ENCODE measurements at places on chromosomes 1 and 21.

DNA sequence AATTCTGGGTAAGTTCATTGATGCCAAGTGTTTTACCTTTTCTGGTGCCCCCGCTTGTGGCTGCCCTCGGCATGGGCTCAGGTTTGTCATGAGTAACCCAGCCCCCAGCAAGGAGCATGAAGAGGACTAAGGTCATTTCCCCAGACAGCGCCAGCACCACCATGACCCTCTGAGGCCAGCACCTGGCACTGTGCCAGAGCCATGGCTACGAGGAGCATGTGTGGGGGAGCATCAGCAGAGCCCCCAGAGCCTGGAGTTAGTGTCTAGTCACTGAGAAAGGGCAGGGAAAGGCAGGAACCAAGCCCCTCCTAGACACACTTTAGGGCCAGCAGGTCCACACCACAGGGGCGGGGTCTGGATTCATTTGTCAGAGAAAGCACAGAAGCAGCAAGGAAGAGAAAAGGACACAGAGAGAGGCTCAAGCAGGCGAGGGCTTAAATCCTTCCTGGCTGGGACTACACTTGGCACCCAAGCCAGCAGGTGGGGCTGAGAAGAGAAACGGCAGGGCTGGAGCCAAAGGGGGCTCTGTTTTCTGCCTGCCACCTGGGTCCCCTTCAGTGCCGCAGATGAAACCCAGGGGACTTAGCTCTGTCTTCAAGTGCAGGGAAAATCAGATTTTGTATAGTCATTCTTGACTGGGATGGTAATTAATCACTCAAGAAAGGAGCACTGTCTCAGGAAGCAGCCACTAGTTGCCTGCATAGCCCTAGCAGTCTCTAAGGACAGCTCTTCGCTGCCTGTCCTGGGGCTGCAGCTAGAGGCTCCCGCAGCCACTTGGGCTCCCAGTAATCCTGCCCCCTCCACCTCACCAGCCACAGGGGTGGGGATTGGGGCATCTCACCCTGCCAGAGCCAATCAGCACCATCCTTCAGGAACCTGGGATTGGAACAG lies 79.6 kb upstream of the ZC3H12A start:
- no peak for DNase-seq

DNA sequence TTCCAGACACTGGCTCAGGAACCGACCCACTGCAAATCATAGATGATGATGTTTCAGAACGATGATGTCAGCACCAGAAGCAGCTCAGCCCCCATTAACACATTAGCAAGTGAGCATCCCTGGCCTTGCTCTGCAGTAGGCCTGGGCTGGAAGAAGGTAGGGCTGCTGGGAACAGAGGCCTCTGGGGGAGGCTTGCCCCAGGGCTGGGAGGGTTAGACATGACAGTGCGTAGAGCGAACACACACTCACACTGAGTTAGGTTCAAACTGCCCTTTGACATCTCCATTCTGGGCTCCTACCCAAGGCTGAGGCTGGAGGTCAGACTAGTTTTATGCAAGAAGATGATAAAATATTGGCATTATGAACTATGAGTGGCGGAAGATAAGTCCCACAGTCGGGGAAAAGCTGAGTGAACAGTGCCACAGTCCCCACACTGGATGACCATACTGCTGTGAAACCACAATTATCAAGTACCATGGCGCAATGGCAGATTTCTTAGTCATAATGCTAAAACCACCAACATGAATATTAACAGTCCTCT lies 91.1 kb downstream of the DMRTB1 start:
- no peak for DNase-seq

GRCh38 chr1:233166896-233167295 lies 128.6 kb downstream of the PCNX2 start:
- no peak for DNase-seq

- DNase-seq: no peak
Observed at GRCh38 chr1:21878840-21879478, 58.2 kb downstream of the HSPG2 start.

DNA sequence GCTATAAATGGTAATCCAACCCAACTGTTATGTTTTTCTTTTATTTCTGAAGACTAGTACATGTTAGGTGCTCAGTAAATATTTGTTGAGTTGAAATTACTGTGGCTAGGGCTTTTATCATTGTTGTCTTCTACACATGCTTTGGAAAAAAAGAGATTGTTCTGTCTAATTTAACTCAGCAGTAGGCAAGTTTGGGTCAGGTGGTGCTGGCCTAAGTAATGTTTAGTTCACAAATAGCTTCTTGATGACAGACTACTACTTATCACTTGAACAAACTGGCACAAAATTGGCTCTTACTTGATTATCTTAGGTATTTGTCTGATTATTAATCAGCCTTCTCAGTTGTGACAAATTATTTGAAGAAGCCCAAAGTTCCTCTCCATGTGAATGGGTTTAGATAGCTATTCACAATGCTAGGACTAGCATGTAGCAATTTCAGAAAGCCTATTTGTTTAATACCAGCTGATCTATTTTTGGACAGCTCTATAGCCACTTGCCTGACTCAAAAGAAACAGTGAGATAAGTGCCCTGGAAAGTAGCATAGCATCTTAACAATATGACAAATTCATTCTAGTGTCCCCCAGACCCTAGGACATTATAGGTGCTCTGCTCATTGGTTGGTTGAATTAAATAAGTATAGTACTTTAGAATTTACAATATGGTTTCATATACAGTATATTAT lies 32.6 kb downstream of the TMEM200B start:
- DNase-seq: no peak

- peak; percentile 34 for DNase-seq
Observed at GRCh38 chr1:236063919-236064673, 794 bp downstream of the NID1 start.

DNA sequence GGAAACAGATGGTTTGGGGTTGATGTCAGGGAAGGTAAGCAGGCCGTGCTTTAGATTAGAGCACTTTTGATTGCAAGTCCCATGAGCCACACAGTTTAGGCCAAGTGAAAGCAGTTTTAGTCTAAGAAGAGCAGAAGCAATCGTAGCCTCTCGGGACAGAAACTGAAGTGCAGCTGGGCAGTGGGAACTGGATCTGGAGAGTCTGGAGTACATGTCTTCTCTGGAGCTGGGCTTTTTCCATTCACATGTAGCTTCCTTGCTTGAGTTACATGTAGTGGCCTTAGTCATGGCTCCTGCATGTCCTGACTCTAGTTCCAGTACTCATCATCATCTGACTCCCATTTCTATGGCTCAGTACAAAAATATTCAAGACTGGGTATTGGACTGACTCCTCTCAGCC lies 16.7 kb downstream of the CAMTA1 start:
- DNase-seq: no peak

DNA sequence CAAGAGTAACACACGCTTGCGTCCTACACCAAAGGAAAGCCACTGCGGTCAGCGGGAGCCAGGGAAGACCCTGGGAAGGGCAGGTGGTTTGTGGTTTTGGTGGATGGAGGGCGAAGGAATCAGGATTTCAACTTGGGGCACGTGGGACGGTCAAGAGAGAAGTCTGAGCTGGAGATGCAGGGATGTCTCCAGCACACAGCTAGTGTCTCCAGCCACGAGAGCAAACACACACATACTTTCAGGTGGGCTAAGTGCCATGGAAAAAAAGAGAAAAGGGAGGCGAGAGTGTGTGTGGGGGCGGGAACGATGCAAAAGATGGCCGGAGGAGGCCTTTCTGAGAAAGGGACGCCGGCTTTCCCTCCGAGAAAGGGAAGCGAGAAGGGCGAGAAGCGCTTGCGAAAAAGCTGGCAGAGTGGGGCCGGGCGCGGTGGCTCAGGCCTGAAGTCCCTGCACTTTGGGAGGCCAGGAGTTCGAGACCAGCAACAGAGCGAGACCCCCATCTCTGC lies 1.4 kb upstream of the SRRM1 start:
- DNase-seq: no peak

- no peak for DNase-seq
Observed at GRCh38 chr1:22297999-22298398, 153.7 kb upstream of the ZBTB40 start.

GRCh38 chr1:153734396-153735089 lies 6.7 kb downstream of the INTS3 start:
- no peak for DNase-seq

DNA sequence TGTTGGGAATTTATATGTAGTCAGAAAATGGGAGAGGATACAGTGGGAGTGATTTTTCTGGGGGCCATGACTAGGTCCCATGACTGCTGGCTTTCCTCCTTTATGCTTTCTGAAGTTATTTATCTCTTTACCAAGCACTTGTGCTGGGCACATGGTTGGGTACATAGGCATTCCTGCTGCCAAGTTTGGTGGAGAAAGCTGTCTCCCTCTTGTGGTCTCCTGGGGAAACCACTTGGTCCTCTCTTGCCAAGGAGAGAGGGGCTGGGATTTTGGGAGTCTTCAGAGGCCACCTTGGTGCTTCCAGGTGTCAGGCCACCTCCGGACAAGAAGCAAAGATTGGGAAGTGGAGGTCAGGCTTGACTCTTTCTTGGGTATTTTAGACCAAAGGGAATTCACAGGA lies 120.2 kb upstream of the KCNE2 start:
- DNase-seq: no peak

GRCh38 chr1:245960171-245960570 lies 546.9 kb downstream of the SMYD3 start:
- no peak for DNase-seq

DNA sequence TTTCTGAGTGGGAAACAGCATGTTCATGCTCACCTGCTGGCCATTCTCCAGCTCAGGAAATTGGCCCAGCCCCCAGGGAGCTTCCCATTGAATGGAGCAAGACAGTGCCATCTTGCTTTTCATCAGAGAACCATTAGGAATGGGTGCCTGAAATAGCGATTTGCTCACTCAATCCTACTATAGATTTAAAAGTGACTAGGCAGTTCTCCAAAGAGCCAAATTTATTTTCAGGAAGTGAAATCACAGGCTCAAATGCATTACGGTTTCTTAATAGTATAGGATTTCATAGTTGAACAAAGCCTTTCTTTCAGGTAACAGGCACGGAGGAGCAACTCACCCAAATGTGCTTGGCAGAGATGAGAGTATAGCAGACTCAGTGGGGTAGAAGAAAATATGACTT lies 272.1 kb downstream of the GRIK1 start:
- no peak for DNase-seq

DNA sequence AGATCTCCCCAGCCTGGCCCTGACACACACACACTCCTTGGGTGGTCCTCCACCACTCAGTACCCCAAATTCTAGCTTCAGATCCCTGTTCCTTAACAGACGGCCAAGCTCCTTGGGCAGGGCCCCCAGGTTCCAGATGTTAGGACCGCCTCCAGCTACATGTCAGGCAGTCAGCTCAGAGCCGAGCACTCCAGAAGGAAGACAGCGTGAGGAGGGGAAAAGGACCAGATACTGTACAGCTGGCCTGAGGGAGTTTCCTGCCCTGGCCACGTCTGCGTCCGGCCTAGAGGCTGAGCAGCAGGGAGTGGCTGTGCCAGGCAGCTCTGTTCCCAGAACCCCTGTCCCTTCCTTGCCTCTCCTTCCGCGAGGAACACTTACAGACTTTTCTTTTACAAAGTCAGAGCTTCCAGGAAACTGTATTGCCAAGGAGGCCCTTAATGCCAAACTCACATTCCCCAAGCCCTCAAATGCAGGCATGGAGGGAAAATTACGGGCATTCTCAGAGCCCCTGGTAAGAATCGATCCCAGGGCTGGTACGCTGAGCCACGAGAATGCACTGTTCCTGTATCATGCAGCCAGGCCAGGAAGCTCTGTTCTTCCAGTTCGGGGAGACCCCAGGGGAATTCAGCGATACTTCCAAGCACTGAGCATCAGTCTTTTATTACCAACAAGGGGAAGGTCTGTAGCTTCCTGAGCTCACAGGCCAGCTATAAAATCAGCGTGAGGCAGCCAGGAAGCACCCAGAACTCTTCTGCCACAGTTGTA lies 45.2 kb upstream of the CNTN2 start:
- no peak for DNase-seq

GRCh38 chr1:115059316-115059715 lies 29.7 kb downstream of the TSHB start:
- DNase-seq: no peak

- DNase-seq: no peak
Observed at GRCh38 chr1:64891448-64891825, 74.9 kb downstream of the JAK1 start.

- DNase-seq: no peak
Observed at GRCh38 chr21:15437883-15438282, 291.9 kb upstream of the USP25 start.

GRCh38 chr1:114669562-114670082 lies at the start of gene DENND2C:
DENND2C (minus strand) TSS chr1:114670049; CDS start chr1:114625984, 44,065 bp downstream.
- DNase-seq: no peak

- peak; percentile 25 for DNase-seq
Observed at GRCh38 chr21:41877901-41878830, 978 bp downstream of the PRDM15 start.

GRCh38 chr1:47661040-47661439 lies 223.2 kb downstream of the FOXD2 start:
- no peak for DNase-seq

- DNase-seq: no peak
Observed at GRCh38 chr1:50989694-50990093, 19.6 kb downstream of the CDKN2C start.

DNA sequence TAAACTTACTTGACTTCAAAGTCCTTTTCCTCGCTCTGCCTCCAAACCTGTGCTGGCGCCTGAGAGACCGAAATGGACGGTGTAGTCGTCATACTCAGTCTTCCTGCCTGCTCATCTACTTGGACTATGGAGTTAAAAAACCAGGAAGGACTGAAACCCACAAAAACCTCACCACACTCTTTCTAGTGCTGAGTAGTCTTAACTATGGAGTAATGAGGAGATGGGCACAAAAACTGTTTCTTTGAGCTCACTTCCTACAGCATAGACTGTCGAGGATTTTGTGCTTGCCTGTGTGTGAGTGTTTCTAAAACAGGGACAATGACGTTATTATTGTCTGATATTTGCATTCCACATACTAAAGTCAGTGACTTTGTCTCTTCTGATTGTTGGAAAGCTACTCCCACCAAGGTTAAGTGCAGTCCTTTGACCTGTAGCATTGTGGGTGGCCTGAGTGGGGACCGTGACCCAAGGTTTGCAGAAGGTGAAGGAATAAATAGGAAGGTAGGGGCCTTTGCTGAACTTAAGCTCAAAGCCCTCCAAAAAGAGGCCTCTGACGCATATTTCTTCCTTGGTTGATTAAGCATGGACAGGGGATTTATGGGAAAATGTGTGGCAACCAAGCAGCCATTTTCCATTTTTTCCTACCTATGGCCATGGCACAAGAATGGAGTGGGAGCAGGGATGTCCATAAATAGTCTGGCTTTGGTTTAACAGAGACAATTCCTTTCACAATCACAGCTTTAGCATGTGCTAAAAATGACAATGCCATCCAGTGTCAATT lies 109.6 kb downstream of the ZBTB18 start:
- no peak for DNase-seq

GRCh38 chr1:159914252-159915018 lies 10.9 kb downstream of the TAGLN2 start:
- no peak for DNase-seq

DNA sequence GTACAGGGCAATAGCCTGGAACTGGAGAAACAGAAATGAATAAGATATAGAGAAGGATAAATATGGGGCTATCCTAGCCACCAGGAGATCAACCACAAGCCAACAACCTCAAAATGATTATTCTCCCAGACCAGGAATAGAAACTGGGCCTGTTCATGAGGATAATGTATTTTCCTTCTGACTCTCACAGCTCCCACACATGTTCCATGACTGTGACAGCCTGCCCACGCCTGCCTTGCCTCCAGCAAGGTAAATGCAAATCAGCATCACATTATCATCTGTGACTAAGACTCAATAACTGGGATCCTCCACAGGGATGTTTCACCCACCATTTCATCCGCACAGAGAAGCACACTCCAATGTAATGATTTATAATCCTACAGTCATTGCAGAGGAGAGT lies 3.3 kb downstream of the ENSA start:
- peak; percentile 75 for DNase-seq

Data from NCI-H526 treated with DMSO at 0.1 percent for 48 hours (cell line).